ENCODE measurements at places on chromosomes 6 and 20.

- DNase-seq, result no peak
These were observed 53.4 kb downstream of the SLC24A3 start for GRCh38 chr20:19265646-19266374.

DNA sequence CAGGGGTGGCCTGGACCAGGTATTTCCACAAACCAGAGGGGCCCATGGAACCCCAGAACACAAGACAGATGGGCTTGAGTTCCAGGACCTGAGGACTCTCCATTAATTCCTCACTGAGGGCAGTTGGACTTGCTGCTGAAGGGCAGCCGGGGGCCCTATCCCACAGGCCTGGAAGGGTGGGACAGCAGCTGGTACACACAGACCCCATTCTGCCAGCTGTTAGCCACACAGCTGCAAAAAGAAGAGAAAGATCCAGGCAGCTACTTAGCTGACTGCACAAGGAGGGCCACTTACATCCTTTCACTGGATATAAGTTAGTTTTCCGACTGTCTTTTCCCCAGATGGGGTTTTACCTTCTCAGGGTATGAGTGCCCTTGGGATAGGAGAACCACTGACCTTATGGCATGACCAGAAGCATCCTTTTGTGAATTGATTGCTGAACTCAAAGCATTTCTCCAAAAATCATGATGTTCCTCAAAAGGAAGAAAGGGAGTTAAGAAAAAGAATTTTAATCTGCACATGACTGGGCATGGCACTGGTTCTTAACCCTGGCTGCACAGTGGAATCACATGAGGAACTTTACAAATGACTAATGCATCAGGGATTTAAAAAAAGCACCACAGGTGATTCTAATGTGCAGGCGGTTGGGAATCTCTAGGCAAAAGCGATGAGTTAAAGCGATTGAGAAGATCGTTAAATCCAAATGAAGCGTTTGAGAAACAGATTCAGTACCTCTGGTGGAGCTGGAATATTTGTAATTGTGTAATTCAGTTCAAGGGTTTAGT lies 199.4 kb downstream of the TFAP2A start:
- DNase-seq, result no peak

DNA sequence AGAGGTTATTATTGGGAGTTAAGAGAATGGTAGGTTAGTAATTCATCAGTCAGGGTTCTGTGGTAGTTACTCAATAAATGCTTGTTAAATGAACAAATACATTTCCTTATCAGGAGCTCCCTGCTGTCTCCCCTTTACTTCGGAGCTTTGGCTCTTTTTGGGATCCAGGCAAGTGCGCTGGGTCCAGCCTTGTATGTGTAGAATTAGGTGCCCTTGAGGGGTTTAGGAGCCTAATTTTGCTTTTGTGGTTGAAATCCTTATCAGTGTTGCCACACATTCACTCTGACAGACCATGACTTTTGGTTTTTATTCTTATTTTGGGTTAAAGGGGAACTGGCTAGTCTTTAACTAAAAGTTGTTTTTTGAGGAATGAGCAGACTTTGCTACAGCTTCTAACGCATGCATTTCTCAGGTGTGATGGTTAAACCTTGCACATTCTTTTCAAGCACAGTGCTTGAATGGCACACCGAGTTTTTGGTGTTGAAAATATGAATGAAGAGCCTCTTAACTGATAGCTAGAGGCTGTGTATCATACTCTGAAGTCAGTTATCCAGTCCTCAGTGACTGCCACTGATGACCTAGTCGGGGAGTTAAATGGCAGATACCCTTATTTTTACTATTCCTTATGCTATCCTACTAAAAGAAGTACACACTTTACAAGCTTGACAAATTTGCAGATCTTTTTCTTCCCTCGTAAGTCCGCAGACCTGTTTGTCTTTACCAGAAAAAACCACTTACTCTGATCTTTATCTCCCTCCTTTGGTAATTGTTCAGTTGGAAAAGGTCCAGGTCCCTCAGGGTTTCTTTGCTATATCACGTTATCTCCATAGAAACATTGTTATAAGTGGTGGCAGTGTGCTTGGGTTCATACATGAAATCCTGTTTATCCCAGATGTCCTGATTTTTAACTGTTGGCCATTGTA lies 50.7 kb upstream of the PLCG1 start:
- no peak for DNase-seq

DNA sequence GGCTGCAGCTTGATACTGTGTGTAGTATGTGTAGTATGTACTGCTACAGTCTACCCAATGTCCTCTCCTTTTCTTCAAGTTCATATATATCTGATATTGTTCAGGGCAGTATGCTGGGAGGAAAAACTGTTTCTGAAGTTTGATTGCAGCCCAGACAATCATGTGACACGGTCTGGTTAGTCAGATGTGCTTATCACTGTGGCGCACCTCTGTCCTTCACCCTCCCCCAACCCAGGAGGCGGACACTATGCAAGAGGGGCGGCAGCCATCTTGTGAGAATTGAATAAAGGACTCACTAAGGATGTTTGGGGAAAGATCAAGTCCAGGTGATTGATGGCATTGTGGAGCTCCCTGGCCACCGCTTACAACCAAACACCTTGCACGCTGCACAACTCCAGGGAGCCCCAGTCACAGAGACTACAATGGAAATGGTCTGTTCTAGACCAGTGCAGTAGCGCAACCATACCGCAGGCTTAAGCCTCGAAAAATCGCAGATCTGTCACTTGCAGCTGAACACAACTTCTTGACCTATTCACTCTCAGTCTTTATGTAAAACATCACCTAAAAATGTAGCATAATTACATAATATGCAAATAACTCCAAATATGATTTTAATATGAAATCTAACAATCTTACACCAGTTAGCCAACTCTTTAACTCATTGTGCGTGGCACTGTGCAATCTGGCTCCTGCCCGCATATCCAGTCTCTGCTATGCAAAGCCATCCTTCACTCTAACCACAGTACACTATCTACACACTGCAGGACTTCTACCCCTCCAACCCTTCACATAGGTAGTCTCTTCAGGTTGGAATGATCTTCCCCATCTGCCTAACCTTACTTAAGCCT lies 79.3 kb downstream of the VGLL2 start:
- DNase-seq, result no peak

DNA sequence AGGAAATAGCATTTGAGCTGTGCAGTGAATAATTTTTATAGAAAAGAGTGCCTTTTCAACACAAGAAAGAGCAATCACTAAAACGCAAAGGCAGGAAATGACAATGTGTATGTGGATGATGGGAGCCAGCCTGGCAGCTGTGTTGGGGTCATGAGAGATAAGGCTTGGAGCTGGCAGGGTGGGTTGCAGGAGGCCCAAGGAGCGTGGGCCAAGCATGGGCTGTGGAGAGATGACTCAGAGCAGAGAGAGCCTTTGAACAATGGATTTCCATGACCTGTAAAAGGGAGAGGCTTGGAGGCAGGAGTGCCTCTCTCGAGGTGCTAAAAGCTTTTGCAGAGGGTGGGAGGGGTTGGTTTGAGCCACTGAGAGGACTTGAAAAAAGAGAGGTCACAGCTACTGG lies 6.6 kb upstream of the TBC1D7 start:
- DNase-seq, result no peak

- no peak for DNase-seq
These were observed 39.0 kb downstream of the JAG1 start for GRCh38 chr20:10634683-10635411.

DNA sequence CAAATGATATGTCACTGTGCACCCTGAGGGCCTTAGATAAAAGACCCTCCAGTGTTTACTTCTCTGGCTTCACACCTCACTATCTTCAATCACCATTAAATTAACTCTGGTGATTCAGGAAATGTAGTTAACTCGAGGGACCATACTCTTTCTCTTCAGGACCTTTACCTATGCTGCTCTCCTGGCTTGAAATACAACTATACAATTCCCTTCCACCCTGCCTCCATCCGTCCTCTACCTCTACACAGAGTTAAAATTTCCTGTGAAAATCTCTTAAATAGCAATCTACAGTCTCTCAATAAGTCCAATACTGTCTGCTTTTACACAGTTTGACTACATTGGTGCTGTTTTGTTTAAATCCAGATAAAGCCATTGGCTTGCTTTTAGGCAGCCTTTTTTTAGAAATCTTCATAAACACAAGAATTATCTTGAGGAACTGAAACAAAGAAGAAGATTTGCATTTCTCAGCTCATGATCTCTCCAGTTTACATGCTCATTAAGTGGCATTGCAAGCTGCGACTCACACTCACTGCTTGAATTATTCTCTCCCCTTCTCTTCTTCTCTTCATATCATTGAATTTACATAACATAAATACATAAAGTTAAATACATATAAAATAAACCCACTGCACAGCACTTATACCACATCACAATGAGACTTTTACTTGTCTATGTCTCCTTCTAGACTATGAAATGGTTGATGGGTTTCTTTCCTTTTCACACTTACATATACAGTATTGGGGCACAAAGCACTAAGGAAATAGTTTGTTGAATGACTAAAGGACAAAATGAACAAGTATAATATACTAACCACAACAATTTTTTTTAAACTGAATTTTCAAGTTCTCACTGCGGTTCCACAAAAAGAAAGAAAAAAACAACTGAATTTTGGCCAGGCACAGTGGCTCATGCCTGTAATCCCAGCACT lies 239.0 kb upstream of the KCNQ5 start:
- no peak for DNase-seq

- DNase-seq, result no peak
These were observed 45.9 kb downstream of the PTPRK start for GRCh38 chr6:128474481-128474880.

GRCh38 chr6:8243475-8243874 lies 141.1 kb upstream of the EEF1E1 start:
- DNase-seq, result no peak

DNA sequence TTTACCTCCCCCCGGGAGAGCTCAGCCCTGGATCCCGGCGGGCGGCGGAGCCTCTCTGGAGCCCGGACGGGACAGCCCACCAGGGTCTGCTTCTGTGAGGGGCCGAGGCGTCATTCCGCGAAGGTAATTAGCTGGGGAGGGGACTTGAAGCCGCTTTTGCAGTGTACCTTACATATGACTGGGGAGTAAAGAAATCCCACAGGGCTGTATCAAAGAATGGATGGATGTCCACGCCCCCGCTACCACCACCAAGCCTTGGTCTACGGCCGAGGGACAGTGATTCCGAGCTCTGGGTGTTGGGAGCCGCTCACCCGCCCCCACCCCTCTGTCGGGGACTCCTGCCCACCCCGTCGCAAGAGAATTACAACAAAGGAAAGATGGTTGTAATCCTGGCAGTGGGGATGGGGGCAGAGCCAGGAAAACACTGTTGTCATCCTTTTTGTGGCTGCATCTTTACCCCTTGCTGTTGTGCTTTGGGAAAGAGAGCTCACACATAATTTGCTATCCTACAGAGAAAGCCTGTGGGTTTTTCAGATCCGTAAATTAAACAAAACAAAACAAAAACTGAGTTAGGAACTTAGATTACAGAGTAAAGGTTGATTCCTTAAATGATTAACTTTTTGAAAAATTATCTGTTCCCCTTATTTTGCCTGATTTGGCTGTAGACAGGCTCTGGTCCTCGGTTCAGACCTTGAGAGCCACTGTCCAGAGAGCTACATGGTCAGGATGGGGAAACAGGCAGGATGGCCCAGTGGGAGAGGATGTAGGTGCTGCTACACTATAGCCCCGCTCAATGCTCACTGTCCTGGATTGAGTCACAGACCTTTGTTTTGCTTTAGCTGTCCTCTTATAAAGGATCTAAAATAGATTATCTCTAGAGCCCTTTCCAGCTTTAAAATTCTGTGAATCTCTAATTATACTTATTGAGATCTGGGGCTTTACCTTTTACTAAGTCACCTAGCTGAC lies 997 bp upstream of the FBXO30 start:
- DNase-seq, result no peak

- no peak for DNase-seq
These were observed 171.7 kb downstream of the PREX1 start for GRCh38 chr20:48656137-48656536.

- no peak for DNase-seq
These were observed 50.7 kb downstream of the NOX3 start for GRCh38 chr6:155404937-155405336.

- no peak for DNase-seq
These were observed 425.5 kb downstream of the TENT5A start for GRCh38 chr6:81326881-81327561.

Data from NCI-H1694 (cell line).